ENCODE measurements at places on chromosomes 2 and 18.

GRCh38 chr2:145228506-145228905 lies 708.6 kb upstream of the ZEB2 start:
- no peak for DNase-seq

- no peak for DNase-seq
Observed at GRCh38 chr18:31120594-31120993, 18.4 kb upstream of the DSC2 start.

GRCh38 chr2:64861452-64862397 lies 127.5 kb upstream of the SLC1A4 start:
- no peak for DNase-seq

- no peak for DNase-seq
Observed at GRCh38 chr18:39647627-39648534, 2082.3 kb upstream of the CELF4 start.

GRCh38 chr18:69947361-69948133 lies at the start of gene CD226:
CD226 (minus strand) TSS chr18:69947873; CDS start chr18:69947406, 467 bp downstream.
- DNase-seq, result peak; percentile 72

DNA sequence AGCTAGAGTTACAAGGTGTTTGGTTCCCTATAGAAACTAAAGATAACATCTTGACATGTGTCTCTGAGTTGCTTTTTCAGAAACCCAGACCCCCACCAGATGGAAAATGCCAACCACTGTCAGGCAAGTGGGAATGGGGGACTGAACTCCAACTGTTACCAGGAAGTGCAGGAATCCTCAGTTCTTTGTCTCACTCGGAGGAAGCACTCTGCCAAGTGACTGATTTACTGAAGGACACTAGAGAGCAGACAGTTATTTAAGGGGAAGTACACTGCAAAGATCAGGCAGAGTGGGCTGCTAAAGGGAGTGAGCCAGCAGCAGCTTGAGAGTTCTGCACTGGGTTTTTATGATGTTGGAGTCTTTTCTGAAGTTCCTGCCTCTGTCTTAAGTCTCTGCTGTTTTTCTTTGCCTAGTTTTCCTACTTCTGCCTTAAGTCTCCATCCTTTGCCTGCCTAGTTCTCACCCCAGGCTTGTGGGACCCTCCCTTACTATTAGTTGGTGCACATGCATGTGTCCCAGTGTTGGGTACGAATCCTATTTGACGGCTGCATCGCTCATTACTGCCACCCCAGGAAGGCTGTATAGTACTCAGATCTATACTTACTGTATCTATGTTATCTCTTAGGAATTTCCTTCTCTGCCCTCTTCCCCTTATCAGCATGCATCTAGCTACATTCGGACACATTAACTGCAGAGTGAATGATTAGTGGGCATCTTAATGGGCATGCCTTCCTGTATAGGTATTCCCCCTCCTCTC lies 97.1 kb downstream of the TEX51 start:
- no peak for DNase-seq

- DNase-seq, result no peak
Observed at GRCh38 chr18:23995180-23995579, 19.4 kb upstream of the TTC39C start.

Data from activated CD4-positive, alpha-beta T cell treated with anti-CD3 and anti-CD28 coated beads, Interleukin-10, Interleukin-2, amounts not matched to agents 100 ng/mL and 50 ng/mL, durations not matched to agents 16 hours and 8 hours (primary cell).